ENCODE measurements at places on chromosomes 7 and 10.

DNA sequence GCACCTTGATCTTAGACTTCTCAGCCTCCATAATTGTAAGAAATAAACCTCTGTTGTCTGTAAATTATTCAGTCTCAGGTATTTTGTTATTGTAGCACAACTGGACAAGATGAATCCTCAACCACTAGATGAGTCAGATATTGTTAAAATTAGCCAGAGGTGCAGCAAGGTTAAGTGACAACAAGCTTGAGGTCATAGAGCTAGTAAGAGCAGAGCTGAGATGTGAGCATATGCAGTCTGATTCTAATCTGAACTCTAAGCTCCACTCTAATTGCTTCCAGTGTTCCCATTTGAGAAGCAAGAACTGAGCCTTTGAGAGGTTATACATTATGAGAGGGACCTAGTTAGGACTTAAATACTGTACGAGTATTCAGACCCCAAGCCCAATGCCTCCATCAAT lies 93.1 kb downstream of the FZD1 start:
- no peak for DNase-seq

DNA sequence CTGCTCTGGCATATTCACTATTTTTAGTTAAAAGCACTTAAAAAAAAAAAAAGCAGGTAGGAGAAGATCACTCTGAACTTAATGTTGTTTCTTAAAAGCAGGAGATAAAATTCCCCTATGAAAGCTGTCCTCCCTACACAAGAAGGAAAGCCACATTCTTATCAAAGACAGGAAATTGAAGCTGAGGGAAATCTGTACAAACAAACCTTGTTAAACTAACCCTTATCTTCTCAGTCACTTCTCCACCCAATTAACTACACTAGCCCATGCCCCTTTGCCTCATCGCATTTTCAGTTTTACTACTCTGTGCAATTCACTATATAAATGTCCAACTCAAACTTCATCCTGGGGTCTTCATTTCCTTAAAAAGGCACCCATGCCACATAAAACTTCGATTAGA lies 2.7 kb upstream of the CDCA7L start:
- no peak for DNase-seq

DNA sequence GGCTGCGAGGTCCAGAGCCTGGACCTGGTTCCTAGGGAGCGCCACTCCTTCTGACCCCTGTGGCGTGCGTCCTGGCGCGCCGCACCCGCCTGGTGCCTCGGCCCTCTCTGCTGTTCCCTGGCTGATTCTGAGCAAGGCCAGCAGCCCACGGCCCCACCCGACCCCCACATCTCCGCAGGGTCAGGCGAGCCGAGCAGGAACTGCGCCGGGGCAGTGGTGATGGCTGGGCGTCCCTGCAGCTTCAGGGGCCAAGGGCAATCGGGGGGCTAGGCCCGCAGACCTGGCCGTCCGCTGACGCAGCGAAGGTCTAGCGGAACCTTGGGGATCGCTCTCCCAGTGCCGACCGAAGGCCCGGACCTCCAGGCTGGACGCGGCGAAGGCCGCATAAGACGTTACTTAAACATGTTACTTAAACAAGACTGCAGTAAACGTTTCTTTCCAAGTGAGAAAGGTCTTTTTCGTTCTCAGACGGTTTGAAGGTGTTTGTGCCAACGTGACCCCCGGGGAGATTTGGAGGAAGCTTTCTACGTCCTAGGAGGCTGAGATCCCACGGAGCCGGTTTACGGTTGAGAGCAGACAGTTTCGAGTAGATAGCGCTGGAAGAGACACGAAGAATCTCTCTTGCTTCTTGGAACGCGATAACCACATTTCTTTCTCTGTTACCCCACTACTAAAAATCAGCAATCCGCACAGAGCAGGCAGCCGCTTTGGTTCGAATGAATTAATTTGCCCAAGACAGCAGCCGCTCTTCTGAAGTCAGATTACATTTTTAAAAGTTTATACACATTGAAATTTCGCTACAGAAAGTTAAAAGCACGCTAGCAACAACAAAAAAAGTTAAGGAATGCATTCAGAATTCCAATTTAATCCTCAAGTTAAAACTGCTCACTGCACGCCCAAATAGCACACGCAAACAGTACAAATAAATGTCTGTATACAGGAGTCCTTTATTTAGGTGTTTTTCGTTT lies 4.9 kb upstream of the NKX2-3 start:
- DNase-seq: no peak

GRCh38 chr10:22252801-22253579 lies 35.2 kb upstream of the EBLN1 start:
- DNase-seq: no peak

DNA sequence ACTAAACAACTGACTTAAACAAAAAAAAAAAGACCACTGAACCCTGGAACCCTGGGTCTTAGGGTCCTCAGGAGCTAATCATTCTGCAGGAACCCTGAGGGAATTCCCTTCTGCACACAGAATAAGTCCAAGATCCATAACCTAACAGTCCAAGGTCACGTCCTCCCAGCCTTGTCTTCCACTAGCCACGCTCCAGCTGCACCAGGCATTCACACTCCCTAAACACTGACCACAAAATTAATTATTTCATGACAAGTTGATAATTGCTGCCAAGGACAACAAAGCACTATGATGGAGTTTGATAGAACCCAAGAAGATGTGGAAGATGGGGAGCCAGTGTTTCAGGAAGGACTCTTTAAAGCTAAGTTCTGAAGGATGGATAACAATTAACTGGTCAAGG lies 130.6 kb downstream of the SH3PXD2A start:
- DNase-seq: no peak

- no peak for DNase-seq
These were observed 99.0 kb downstream of the PLPP4 start for GRCh38 chr10:120555842-120556532.

DNA sequence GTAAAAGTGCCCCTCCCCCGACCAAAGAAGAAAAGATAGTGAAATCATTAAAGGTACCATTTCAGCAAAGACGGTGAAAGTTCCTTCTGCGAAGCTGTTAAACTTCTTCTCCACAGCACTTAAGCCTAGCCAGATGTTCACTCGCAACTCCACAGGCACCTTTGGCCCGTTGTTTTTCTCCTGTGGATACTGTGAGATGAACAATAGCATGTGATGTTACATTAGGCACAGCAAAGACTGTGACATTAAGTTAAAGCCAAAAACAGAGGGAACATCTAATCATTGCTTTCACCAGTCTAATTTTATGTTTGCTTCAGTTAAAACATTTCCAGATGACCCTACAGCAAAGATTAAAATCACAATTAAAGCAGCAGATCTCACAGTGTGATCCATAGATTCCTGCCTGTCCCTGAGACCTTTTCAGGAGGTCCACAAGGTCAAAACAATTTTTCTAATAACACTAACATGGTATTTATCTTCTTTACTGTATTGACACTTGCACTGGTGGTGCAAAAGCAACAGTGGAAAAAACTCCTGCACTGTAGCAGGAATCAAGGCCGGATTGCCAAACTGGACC lies 112.5 kb downstream of the MYOF start:
- no peak for DNase-seq

DNA sequence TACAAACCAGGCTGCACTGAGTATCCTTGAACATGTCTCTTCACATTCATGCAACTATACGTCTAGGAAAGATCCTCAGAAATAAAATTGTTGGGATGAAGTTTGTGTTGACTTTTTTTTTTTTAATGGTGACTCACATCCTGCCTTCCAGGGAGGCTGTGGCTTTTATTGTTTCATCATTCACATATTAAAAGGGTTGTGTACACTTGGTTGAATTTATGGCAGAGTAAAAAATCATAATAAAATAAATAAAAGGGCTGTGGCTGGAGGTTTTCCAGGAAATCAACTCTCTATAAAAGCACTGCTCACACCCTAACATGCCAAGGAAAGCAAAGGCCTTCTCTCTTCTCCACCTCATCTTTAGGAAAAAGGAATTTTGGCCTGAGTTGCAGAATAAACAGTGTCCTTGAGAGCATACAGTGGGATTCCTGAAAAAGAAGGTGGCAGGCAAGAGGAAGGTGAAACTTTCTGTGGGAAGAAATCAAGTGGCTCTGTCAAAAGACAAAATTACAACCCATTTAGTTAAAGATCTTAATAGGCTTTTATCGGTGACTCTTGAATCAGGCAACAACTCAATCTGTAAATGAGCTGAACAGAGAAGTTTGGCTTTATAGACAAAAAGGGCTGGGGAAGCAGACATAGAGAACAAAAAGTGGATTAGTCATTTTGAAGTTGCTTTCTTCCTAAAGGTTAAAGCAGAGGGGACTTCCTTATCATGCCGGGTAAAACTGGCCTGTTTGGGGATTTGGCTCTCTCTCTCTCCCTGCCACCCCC lies 41.6 kb upstream of the FHIP2A start:
- DNase-seq: no peak

DNA sequence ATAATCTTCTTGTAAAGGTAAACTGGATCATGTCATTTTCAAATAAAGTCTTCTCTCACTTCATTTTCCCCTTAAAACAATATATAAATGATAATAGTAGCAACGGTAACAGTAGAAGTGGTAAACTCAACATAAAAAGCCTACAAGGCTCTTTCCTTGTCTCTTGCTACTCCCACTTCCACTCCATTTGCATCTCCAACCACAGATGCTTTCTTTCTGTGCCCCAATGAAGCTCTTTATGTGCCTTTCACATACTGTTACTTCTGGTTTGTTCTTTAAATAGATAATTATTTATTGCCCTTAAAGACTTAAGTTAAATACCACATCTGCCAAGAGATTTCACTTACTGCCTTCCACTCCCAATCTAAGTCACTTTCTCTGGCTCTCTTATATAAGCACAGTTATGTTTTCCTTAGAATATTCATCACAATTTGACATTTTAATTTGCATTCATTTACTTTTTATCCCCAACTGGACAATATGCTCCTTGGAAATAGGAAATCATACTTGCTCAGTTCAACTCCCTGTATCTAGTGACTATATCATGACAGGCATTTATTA lies 149.9 kb downstream of the CRPPA start:
- no peak for DNase-seq

DNA sequence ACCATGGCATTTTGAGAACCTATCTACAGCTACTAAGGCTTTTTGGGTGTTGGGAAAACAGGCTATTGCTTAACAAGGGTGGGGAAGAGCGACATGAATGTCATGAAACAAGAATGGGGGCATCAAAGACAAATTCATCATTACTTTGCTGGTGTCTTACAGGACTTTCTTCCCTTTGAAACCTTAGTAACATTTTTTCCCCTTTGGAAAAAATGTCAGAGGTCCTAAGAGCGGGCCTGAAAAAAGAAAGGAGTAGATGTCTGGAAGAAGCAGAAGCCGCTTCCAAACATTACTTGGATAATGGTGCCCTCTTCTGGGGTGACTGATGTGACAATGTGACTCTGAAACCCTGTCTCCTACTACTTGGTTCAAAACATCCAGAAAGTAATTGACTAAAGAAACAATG lies 3.8 kb upstream of the DDX50 start:
- peak; percentile 11 for DNase-seq

GRCh38 chr7:39733881-39734632 lies 110.7 kb downstream of the RALA start:
- no peak for DNase-seq

DNA sequence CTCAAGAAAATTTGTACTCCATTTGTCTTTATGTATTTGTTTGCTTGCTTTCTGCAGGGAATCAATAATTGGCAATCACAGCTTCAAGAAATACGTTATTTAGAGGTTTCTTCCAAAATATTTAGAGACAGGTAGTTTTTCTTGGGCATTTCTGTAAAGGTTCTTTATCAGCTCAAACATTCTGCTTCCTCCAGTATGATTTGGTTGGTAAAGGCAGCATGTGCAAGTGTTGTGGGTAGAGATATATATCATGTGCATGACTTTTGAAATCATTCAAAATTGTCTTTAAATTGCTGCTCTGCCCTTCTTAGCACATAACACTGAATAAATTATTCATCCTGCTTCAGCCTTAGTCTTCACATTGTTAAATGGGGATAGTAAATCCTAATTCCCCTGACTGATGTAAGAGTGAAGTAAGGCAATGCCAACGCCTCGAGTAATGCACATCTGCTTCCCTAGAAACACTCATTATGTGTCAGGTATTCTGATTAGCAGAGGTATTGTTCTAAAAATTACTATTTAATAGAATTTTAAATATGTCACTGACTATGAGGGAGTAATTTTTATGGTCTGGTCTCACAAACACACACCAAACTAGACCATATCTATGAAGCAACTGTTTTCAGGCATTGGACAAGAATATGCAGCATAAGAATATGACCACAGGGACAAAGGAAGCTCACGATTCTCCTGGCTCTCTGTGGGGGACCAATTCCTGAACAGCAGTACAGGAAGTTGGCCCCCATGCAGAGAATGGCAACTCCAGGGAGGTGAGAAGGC lies 77.3 kb upstream of the AKR1E2 start:
- DNase-seq: no peak

GRCh38 chr10:48490571-48490940 lies 114.3 kb downstream of the ARHGAP22 start:
- DNase-seq: no peak

- DNase-seq: no peak
These were observed 7.6 kb upstream of the TMEM248 start for GRCh38 chr7:66913118-66914037.

GRCh38 chr10:71433768-71434744 lies 37.3 kb downstream of the CDH23 start:
- DNase-seq: no peak

GRCh38 chr10:30284865-30285594 lies 64.0 kb downstream of the MTPAP start:
- no peak for DNase-seq

GRCh38 chr10:122492999-122493481 lies 31.7 kb downstream of the HTRA1 start:
- DNase-seq: no peak

DNA sequence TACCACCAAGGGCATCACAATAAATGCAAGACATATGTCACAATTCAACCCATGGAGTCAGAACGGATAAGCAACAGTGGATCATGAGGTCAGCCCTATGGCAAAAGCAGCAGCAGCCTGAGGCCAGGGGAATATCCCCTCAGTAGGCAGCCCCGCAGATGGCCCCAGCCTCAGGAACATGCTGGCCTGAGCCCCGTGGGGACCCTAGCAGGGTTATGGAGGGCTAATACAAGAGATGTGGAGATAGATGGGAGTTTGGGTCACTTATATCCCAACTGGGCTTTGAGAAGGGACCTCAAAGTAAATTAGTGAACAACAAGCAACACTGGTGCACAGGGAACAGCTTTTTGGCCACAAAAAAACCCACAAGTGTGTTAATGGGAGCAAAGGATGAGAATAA lies 9.1 kb downstream of the TMEM72 start:
- no peak for DNase-seq

GRCh38 chr7:147182874-147183273 lies 1066.3 kb downstream of the CNTNAP2 start:
- DNase-seq: no peak

DNA sequence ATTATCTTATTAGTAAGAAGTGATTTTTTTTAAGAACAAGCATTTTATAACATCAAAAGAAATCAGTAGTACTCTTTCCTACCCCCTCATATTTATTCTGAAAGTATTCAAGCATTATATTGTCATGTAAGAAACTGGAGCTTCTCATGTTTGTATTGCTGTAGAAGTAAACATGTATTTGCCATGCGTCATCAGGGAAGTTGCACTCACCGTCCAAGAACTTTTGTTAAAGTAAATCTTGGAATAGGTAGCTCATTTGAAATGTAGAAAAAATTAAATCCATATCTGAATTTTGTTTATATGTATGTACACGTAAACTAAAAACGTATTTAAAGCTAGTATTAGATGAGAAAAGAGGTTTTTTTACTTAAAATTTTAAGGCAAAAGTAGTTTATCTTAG lies 96.8 kb downstream of the PTEN start:
- no peak for DNase-seq

- no peak for DNase-seq
These were observed 35.5 kb downstream of the CAV1 start for GRCh38 chr7:116560021-116560970.

GRCh38 chr7:17814058-17814457 lies 126.2 kb downstream of the SNX13 start:
- no peak for DNase-seq

GRCh38 chr10:944034-944831 lies 12.7 kb upstream of the LARP4B start:
- no peak for DNase-seq
